Prostate gland (tissue), 2 donors: ENCODE measurements at places on chromosomes 6 and 20. TPM values are rescaled to one million over a fixed set of nuclear protein-coding genes. Genes with fewer than 3 reads are reported as not detected.

DNA sequence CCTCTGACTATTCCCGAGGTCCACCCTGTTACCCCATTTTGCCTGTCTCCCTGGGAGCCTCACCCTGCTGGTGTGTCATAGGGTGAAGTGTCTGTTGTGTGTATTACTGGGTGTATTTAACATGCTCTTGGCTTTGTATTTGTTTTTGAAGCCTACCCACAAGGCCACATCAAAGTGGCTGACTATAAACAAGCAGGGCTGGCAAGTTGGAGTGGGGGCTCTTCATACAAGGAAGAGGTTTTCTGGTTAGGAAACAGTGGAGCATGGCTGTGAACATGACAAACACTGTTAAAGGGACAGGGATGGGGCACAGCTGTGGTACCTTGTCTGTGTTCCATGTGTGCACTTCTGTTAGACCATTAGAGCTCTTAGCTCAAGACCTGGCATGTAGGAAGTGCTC is 26.3 kb downstream of the HECA start:
- H3K27ac ChIP-seq = no peak overlapping the region
- H3K4me1 ChIP-seq = no peaks in the 10 kb centered on the region
- no peaks in the 10 kb centered on the region for H3K27me3 ChIP-seq
- H3K36me3 ChIP-seq = no peaks in the 10 kb centered on the region

DNA sequence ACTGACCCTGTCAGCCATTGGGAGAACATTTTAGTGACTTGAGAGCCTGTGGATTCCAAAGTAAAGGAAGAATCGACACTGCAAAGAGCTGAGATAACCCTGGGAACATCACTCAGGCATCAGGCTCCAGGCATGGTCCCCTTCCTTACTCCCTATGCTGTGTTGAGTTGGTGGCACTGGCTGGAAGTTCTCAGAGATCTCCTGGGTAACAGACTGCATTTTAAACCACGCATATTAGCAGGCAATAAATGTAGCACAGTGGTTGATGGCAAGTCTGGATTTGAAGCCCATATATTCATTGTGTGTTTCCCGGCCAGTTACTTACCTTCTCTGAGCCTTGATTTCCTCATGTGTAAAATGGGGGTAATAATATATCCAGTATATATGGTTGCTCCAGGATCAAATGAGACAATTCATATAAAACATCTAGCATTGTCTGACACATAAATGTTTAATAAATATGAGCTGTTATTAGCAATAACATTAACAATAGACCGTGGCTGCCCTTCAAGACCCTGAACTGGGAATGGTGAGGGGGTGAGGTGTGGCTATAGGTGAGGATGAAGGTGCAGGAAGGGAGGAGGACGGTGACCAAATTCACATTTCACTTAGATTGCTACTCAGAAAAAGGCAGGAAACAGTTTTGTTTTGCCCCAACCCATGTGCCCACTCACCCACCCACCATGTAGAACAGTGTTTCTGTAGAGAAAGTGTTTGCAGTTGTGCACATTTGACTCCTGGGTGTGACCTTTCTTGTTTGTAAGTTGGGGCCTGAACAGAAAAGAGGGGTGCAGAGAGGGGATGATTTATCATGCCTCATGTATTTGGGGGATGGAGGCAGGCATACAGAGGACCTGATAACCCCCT is 2.1 kb downstream of the PLCG1 start:
- no peaks in the 10 kb centered on the region for H3K4me1 ChIP-seq
- no peaks in the 10 kb centered on the region for H3K36me3 ChIP-seq
- no peak for DNase-seq
- H3K27me3 ChIP-seq = no peaks in the 10 kb centered on the region
- peak overlapping the region; percentile 93 for H3K27ac ChIP-seq

DNA sequence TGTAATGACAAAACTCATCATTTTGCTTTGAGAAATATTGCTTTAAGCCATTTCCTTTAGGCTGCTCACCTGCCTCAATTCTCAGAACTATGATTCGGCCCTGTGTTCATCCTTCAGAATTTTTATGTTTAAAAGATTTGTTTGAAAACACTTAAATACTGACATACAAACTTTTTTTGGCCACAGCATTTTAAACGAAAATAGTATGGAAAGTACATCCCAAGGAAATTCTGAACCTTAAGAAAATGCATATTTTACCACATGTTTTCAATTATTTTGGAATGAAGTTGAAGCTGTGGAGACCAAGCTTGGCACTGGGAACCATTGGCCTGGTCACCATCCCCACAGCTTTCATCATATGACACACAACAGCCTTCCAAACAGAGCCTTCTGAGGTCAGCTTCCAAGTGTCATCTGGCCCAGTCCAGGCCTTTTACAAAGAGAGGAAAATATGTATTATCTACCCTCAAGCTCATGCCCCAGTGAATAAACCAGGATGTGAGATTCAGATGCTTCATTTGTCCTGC is 83.3 kb downstream of the SOD2 start:
- no peak overlapping the region for H3K27ac ChIP-seq
- no peak overlapping the region for H3K4me3 ChIP-seq
- no peaks in the 10 kb centered on the region for H3K27me3 ChIP-seq
- no peak for DNase-seq
- H3K4me1 ChIP-seq = no peaks in the 10 kb centered on the region
- H3K36me3 ChIP-seq = no peaks in the 10 kb centered on the region

DNA sequence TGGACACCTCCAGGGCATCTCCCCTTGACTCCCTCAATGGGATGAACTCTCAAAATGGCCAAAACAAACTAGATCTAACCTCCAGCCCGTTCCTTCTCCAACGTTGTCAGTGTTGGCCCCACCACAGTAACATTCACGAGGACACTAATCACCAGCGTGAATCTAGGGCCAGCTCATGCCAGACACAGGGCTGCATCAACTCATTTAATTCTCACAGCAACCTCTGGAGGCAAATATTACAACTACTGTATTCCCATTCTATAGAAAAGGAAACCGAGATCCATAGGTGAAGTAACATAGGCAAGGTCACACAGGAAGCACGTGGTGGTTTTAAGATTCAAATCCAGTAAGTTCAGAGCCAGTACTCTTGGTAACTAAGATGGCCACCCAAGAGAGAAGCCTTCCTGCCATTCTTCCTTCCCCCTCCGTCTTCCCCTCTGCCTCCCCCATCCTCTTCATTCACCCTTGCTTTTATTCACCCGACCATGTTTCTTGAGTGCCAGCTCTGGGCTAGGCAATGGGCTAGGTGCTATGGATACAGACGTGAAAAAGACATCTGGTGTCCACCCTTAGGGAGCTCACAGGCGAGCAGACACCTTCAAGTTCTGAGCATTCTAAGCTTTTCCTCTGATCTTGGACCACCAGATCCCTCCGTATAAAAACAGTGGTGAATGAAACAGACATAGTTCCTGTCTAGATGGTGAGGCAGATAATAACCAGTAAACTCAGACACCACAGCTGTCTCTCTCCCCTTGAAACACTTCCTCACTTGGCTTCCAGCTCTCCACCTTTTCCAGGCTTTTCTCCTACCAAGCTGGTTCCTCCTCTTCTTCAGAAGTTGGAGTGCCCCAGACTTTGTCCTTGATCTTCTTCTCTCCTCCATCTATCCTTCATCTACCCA is 9.6 kb downstream of the CCM2L start:
- no peaks in the 10 kb centered on the region for H3K36me3 ChIP-seq
- H3K4me1 ChIP-seq = no peaks in the 10 kb centered on the region
- no peaks in the 10 kb centered on the region for H3K27me3 ChIP-seq
- H3K4me3 ChIP-seq = peak overlapping the region; percentile 38
- H3K27ac ChIP-seq = no peak overlapping the region

DNA sequence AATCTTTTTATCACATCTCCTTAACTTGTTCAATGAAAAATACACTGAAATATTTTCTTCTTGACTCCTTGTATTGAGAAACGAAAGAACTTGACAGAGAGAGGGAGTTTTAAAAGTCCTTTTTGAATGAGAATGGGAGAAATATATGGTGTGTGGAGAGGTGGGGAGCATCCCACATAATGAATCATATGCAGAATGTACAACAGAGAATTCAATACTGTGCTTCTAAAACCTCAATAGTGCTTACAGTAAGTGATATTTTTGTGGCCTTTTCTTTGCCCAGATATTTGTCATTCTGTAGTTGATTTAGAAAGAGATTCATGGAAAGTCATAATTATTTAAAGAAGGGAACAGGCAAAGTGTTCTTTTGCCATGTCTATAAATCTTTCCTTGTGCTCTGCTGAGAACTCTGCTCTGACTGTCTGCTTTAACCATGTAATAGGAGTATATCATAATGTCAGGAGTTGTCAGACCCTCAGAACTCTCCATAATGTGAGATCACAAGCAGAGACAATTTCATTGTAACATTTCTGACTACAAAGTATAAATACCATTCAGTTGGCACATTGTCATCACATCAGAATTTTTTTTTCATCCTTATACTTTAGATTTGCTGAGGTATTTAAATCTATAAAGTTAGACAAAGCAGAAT is 32.8 kb upstream of the HS3ST5 start:
- no peaks in the 10 kb centered on the region for H3K27me3 ChIP-seq
- H3K36me3 ChIP-seq = no peaks in the 10 kb centered on the region
- DNase-seq = no peak
- no peaks in the 10 kb centered on the region for H3K4me1 ChIP-seq
- H3K4me3 ChIP-seq = no peak overlapping the region

- no peaks in the 10 kb centered on the region for H3K4me1 ChIP-seq
- no peaks in the 10 kb centered on the region for H3K36me3 ChIP-seq
- no peak overlapping the region for H3K4me3 ChIP-seq
- no peak for DNase-seq
- no peaks in the 10 kb centered on the region for H3K27me3 ChIP-seq
- no peak overlapping the region for H3K27ac ChIP-seq
Measured at GRCh38 chr6:157407646-157408045, 26.7 kb downstream of the ZDHHC14 start.

GRCh38 chr6:41571021-41571780 is 25.0 kb downstream of the FOXP4 start:
- no peaks in the 10 kb centered on the region for H3K36me3 ChIP-seq
- peak overlapping the region; percentile 51 for H3K27ac ChIP-seq
- no peak for DNase-seq
- no peaks in the 10 kb centered on the region for H3K27me3 ChIP-seq
- H3K4me3 ChIP-seq = no peak overlapping the region

GRCh38 chr6:148261470-148261869 is 81.2 kb upstream of the SASH1 start:
- peaks cover 6% of the 10 kb centered on the region for H3K4me1 ChIP-seq
- H3K27ac ChIP-seq = no peak overlapping the region
- H3K27me3 ChIP-seq = no peaks in the 10 kb centered on the region
- H3K36me3 ChIP-seq = no peaks in the 10 kb centered on the region

DNA sequence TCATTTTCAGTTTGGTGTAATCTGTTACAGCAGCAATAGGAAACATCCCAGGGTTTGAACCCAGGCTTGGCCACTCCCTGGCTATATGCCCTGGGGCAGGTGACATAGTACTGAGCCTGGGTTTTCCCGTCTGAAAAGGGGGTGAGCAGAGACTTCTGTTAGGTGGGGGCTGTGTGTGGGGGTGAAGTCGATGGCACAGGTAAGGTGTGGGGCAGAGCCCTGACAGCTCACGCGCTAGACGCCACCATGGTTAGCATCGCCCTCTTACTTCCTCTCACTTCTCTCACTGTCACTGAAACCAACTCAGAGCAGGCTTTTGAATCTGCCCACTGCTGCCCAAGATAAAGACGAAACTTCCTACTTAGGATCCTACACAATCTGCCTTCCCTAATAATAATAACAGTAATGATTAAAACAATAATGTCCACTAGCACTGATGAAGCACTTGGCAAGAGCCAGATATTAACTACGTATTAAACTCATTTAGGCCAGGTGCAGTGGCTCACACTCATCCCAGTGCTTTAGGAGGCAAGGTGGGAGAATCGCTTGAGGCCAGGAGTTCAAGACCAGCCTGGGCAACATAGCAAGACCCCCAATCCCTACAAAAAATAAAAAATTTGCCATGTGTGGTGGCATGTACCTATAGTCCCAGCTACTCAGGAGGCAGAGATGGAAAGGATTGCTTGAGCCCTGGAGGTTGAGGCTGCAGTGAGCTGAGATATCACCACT is 117.9 kb upstream of the PTPN1 start:
- no peaks in the 10 kb centered on the region for H3K36me3 ChIP-seq
- no peak for DNase-seq

DNA sequence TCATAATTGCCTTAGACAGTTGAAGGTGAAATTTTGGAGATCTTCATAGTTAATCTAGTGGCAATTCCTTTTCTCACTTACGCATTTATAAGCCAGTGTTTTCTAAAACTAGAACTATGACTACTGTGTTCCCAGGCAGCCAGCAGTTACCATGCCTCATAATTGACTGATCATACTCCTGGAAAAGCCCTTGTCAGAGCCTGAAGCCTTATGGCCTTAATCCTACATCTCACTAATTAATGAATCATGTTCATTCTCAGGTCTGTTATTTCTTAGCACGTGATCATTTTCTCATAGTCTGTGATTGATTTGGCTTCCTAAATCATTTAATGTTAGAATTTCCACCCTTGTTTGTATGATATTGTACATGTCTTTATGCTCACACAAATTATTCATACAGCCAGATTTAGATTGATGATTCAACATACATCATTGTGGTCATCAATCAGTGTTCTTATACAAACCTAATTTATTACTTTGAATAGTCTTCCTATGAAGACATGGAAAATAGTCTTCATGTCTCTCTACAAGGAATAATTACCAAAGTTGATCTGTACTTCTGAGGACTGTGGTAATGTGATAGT is 132.6 kb upstream of the ASCC3 start:
- H3K4me3 ChIP-seq = no peak overlapping the region
- H3K27ac ChIP-seq = no peak overlapping the region
- H3K27me3 ChIP-seq = no peaks in the 10 kb centered on the region

OLIG3 gene
- total RNA-seq = not detected

KIAA0408 gene
- total RNA-seq = 1.5 TPM
